ENCODE measurements at places on chromosomes 6 and 20. TPM values are rescaled to one million over a fixed set of nuclear protein-coding genes. Genes with fewer than 3 reads are reported as not detected.
A peak's percentile ranks its signal among the peaks of the same experiment; 100 is the strongest.

Gene ZNF334
- polyA plus RNA-seq = 11.8 TPM

DNA sequence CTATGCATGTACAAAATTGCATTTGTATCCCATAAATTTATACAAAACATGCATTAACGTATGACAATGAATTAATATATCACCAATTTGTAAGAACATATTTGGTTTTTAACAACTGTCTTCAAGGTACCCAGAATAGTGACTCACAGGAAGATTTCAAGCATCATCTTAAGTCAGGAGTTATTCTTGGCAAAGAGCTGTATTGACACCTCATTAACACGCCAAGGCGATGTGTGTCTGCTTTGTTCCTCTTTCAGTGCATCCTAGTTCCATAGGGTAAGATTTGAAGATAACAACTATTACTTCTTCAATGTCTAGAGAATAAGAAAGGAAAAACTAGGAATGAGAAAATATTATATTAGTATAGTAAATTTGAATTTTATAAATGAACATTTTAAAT, 35.8 kb upstream of the TPD52L1 start:
- DNase-seq = no peak

GRCh38 chr6:154319231-154319858, 37.3 kb downstream of the IPCEF1 start:
- DNase-seq = peak; percentile 11

Gene RCAN2
- 3.2 TPM for polyA plus RNA-seq

Gene CDH4
- polyA plus RNA-seq = 1.0 TPM

- no peak for DNase-seq
Measured at GRCh38 chr6:142292166-142292924, 9.5 kb upstream of the ADGRG6 start.
